ENCODE measurements at places on chromosomes 7 and 10.

DNA sequence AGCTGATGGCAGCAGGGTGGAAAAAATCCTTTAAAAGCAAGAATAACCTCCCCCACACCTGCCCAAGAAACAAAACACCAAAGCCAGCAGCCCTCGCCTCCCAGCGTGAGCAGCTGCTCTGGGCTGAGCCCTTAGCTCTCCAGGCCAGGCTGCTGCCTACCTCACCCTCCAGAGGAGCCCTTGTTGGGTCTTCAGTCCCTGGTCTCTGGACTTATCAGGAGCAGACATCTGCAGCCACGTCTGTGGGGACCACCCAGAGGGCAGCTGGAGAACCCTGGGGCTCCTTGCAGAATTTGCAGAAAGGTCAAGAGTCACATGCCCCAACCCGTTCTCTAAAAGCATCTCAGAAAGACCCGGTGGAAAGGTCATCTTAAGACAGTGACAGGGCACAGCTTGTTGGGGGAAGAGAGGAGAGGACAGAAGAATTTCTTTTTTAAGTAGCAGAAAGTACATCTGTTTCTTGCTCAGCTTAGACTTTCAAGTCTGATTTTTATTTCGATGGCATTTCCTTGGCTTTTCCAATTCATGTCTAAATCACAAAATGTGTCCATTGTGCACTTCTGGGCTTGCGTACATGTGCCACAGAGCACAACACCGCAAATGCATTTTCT is 425.7 kb upstream of the NFE2L3 start:
- DNase-seq, result no peak

DNA sequence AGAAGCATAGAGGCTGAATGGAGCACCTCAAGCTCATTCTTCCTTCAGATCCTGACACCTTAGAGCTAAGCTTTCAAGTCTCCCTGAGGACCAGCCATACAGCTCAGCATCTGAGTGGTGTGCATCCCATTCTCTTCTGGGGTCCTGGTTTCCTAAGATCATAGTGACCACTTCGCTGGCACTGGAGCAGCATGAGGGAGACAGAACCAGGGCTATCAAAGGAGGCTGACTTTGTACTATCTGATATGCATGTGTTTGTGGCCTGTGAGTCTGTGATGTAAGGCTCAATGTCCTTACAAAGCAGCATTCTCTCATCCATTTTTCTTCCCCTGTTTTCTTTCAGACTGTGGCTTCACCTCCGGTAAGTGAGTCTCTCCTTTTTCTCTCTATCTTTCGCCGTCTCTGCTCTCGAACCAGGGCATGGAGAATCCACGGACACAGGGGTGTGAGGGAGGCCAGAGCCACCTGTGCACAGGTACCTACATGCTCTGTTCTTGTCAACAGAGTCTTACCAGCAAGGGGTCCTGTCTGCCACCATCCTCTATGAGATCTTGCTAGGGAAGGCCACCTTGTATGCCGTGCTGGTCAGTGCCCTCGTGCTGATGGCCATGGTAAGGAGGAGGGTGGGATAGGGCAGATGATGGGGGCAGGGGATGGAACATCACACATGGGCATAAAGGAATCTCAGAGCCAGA is 31.0 kb downstream of the PRSS2 start:
- no peak for DNase-seq

DNA sequence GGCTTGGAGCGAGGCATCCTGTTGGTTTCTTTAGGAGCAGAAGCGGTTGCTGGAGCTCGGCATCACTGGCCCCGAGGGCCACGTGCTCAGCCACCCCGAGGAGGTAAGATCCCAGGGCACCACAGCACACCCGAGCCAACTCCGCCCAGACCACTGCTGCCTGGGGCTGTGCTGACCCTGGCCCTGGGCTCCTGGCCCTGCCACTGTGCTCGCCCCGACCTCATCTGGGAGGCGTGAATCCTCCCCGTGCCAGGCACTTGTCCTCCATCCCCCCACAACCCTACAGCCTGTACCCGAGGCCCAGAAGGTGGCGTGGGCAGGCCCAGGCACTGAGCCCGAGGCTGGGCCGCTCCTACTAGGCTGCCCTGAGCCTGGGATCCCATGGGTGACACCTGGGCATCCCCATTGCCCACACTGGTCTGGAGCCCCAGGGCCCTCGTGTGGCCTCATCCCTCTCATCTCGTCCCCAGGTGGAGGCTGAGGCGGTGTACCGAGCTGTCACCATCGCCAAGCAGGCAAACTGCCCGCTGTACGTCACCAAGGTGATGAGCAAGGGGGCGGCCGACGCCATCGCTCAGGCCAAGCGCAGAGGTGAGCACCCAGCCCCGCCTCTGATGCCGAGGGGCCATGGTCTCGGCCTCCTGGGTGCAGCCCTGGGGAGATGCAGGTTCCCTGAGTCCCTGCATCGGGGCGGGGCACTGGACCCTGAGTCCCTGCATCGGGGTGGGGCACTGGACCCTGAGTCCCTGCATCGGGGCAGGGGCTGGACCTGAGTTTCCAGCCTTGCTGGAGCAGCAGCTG is 11.8 kb downstream of the DPYSL4 start:
- DNase-seq, result no peak

DNA sequence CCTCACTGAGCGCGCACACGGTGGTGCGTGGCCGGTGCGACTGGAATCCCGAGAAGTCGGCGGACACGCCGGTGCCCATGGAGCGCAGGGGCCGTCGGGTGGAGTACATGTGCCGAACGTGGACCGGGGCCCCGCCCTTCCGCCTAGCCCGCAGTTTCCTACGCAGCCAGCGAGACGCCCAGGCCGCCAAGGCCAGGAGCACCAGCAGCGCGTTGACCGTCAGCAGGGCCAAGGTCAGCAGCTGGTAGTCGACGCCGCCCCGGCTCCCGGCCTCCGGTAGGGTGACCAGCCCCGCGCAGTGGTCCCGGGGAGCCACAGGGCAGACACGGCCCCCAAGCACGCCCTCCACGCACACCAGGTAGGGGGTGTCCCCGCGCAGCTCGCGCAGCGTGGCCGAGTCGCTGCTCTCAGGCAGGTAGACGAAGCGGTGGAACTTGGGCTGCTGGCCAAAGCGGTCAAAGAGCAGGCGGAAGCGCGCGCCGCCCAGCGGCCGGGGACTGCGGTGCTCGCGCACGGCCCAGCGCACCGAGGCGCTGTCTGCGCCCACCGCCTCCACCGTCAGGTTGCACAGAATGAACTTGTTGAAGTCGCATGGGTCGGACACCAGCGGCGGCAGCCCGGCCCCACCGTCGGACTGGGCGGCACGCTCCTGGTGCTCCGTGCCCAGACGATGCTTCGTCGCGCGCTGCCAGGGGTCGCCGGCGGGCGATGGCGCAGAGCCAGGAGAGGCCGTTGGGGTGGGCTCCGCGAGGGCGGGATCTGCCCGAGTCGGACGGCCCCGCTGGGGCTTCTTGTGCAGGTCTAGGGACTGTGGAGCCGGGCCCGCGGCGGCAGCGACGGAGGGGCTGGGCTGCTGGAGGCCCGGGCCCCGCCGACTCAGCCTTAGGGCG is 2.2 kb downstream of the TRIL start:
- DNase-seq, result no peak

- DNase-seq, result no peak
Measured at GRCh38 chr10:8088504-8088903, 34.0 kb downstream of the GATA3 start.

DNA sequence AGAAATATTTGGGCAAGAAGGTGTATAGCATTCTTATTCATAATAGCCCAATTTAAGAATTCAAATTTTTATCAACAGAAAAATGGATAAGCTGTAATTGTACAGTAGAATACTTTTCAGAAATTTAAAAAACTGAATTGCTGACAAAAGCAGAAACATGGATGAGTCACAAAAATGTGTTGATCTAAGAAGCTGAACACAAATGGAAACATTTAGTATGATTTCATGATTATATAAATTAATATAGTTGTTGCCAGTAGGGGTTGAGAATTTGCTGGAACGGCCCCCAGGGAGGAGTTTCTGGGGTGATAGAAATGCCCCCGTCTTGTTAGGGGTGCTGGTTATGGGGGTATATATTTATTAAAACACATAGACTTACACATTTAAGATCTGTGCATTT is 179.1 kb downstream of the KLF6 start:
- DNase-seq, result no peak

DNA sequence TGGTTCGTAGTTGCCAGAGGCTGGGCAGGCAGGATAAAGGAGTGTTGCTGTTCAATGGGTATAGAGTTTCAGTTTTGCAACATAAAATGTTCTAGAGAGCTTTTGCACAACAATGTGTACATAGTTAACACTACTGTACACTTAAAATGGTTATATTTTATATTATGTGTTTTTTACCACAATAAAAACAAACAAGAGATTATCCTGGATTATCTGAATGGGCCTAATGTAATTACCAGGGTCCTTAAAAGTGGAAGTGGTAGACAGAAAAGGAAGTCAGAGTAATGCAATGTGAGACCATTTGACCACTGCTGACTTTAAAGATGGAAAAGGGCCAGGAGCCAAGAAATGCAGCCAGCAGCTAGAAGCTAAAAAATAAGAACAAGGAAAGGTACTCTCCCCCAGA is 159.7 kb downstream of the SGMS1 start:
- DNase-seq, result no peak

- no peak for DNase-seq
Measured at GRCh38 chr10:17768957-17769356, 17.0 kb downstream of the TMEM236 start.

GRCh38 chr10:118714366-118714765 is 40.4 kb downstream of the CACUL1 start:
- DNase-seq, result no peak

DNA sequence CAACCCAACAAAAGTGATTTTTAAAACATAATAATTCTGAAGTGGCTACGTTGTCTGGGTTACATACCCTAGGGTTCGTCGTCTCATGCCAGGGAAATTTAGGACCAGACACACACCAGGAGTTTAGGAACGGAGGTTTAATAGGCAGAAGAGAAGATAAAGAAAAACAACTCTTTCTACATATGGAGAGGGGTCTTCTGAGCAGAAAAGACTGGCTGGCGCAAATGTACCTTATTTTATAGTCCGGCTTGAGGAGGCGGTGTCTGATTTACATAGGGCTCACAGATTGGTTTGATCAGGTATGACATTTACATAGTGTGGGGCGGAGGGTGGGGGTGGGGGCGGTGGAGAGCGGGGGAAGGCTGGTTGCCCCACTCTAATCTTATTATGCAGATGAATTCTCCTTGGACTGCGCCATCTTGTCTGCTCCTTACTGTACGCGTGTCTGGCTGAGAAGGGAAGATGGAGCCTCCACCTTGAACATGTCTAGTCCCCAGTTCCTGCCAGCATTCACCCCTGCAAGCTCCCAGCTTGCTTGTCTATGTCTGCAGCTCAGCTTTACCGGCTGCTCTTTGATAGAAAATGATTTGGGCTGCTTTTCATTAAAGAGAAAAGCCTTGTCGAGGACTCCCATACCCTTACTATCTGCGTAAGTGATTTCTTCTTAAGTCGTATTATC is 98.7 kb downstream of the RALA start:
- DNase-seq, result no peak

- DNase-seq, result no peak
Measured at GRCh38 chr10:16929069-16929468, 111.8 kb upstream of the RSU1 start.

- no peak for DNase-seq
Measured at GRCh38 chr10:16905320-16905719, 88.1 kb upstream of the RSU1 start.

All from NCI-H446 treated with DMSO at 0.1 percent for 48 hours (cell line).